ENCODE measurements at places on chromosomes 16 and 17.

- DNase-seq = peak; percentile 18
Observed at GRCh38 chr17:70344386-70345060, 175.2 kb downstream of the KCNJ2 start.

GRCh38 chr16:74832228-74832627 lies 57.6 kb upstream of the FA2H start:
- DNase-seq = no peak

DNA sequence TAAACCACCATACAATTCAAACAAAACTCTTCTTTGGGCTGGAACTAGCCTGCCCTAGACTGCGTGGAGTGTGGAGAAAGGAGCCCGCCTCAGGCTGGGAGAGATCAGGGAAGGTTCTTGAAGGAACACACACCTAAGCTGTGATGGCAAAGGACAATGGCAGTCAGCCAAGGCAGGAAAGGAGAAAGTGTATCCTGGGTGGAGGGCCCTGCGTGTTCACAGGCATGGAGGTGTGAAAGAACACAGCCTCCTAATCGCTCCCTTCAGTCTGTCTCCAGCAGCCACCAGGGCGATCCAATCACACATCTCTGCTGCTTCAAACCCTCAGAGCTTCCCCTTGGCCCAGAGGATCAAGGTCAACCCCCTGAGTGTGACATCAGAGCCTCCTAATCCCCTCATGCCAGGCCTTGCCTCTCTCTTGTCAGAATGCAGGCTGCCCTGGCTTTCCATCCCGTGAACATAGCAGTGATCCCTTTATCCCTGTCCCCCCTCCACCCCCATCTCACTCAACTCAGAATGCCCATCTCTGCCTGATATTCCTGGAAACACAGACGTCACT lies 173.0 kb downstream of the KATNIP start:
- DNase-seq = no peak

DNA sequence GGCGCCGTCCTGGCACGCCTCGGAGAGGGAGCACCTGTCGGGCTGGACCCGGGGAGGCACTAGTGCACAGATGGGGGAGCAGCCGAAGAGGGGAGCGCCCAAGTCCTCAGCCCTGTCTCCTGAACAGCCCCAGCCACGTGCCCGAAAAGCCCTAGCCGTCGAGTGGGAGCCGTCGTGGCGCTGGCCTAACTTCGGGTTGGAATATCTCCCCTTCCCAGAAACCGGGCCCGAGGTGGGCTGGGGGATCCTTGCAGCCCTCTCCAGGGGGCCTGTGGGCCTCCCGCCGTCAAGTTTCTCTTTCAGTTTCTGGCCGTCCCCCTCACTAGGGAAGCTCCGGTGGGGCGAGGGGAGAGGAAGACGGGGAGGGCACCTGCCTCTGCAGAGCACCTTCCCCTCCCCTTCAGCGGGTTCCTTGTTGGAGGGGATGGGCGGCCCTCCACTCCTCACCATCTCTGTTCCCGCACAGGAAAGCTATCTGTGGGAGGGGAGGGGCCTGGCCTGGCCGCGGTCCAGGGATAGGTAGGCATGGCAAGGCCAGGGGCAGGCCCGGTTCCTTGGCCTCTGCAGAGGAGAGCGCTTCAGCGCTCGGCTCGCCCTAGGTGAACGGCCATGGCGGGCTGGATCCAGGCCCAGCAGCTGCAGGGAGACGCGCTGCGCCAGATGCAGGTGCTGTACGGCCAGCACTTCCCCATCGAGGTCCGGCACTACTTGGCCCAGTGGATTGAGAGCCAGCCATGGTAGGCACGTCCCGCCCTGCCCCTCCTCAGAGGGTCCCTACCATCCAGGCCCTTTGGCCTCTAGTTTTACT lies 709 bp downstream of the STAT5A start:
- no peak for DNase-seq

- DNase-seq = no peak
Observed at GRCh38 chr16:75113541-75114121, 2.9 kb downstream of the LDHD start.

GRCh38 chr17:48328457-48328856 lies 101.6 kb downstream of the SKAP1 start:
- no peak for DNase-seq

DNA sequence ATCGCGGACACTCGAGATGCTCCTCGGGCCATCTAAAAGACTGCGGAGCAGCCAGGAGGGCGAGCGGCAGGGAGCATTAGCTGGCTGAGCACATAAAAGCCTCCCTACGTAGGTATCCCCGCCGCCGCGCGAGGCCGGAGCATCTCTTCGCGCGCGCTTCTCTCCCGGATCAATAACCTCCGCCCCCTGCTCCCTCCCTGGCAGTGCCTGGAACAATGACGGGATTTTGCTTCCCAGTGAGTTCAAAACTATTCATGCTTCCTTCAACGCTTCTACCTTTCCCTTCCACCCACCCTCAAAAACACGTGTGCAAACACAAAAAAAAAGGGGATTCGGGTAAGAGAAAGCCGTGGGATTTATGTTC lies 984 bp downstream of the CENPV start:
- DNase-seq = peak; percentile 27

GRCh38 chr16:30087181-30087898 lies 4.4 kb downstream of the TBX6 start:
- no peak for DNase-seq
